Cerebellar nuclear complex (tissue), 1 donor: ENCODE measurements at places on chromosomes 7 and 10.

DNA sequence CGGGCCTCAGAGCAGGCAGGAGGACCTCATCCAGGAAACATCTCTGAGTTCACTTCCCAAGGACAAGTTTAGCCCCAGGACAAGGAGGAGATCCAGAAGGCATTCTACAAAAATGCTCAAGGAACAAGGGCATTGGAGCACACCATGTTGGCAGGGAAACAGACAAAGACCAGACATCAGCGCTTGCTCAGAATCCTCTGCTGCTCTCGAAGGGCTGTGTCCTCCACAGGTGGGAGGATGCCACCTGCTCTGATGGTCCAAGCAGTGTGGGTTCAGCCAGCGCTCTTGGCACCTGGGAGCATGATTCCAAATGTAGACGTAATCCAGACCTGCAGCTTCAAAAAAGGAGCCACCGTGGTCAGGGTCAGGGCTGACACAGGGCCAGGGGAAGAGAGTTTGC is 160.7 kb downstream of the DPP6 start:
- DNase-seq: peak; percentile 77

GRCh38 chr7:15602236-15602635 is 40.4 kb upstream of the AGMO start:
- DNase-seq: no peak

GRCh38 chr10:18229826-18230225 is 89.6 kb downstream of the CACNB2 start:
- DNase-seq: no peak

GRCh38 chr10:12459340-12459739 is 110.0 kb downstream of the CAMK1D start:
- DNase-seq: no peak

DNA sequence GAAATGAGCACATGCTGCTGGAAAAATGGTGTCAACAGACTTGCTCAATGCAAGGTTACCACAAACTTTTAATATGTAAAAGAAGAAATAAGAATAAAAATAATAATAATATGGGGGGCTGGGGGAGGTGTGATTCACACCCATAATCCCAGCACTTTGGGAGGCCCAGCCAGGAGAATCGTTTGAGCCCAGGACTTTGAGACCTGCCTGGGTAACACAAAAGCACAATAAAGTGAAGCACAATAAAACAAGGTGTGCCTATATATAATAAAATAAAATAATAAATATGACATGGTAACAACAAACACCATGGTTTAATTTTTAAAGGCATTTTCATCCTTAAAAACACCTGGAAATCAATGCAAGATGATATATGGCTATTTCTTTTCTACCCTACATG is 25.1 kb downstream of the EIF3A start:
- DNase-seq: no peak

DNA sequence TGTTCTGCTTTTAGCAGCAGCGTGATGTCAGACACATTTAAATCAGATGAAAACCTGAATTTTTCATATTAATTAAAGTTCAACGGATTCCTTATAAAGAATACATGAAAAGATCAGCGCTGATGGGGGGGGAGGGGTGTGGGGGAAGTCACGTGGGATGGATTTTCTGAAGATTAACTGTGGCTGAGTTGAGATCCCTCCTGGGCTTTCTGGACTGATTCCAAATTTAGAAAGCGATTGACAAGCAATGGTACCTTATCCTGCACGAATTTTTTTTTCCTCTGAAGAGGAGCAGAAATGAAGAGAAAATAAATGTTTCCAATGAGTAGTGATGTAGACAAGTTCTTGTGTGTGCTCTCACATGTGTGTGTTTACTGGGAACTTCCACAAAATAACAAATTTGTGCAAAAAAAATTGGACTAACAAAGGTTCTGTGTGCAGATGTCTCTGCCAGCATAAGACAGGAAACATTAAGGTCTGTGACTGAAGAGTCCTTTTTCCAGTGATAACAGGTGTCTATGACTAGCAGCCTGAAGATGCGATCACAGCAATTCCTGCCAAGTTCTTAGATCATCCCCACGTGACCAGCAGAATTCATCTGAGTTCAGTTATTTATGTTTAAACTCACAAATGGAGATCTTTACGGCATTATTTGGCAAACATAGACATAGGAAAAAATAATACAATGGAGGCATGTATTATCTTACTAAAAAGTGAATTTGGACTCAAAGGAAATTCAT is 585.2 kb upstream of the CELF2 start:
- no peak for DNase-seq

- DNase-seq: no peak
These were observed 152.9 kb upstream of the INHBA start for GRCh38 chr7:41855798-41856197.

DNA sequence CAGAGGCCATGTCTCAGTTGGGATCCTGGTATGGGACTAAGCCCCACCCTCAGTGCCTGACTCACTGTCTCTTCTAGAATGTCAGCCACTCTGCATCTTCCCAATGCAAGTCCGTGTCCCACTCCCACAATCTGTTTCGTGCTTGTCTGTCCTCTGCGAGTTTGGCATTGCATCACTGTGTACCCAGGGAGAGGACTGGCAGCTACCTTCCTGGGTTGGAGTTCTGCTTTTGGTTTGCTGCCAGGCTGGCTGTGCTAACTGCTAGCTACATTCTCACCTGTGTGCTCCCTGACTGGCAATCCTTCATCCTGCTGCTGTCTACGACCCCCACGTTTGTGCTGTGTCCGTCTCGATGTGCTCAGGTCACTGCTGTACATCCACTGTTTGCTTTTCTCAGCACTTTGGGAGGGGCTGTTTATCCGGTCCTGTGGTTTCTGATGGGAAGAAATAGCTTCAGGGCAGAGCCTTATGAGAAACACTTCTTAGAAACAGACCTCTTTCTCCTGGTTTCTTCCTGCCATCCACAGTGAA is 56.0 kb upstream of the GLI3 start:
- no peak for DNase-seq

DNA sequence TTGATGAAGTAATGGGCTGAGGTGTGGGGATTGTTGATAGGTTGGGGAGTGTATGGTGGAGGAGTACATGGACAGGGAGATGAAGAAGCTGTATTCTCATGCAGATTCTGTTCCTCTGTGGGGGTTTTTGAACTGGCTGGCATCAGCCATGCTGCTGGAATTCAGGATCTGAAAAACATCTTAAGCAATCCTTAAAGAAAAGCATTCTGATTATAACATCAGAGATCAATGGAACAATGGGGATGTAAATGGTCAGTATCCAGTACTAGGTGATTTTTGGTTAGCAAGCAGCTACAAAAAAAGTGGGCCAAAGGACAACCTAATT is 247.5 kb upstream of the GALNT17 start:
- DNase-seq: no peak

DNA sequence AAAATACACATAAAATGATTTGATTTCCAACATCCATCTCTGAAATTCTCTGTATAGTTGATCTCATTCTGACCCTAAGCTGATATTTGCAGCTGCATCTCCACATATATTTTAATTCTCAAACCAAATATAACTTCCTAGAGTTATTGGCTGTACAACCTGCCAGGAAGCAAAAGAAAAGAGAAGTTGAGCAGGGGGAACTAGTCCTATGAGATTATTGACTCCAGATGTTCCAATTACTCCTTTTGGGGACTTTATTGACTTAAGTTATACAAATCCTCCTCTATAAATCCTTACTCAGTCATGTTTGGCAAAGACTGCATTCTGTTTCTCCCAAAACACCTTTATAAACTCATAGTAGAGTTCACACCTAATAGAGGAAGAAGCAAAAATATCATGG is 599.4 kb upstream of the ANKRD30A start:
- DNase-seq: no peak

GRCh38 chr10:112394475-112394875 is 20.6 kb downstream of the ACSL5 start:
- no peak for DNase-seq

DNA sequence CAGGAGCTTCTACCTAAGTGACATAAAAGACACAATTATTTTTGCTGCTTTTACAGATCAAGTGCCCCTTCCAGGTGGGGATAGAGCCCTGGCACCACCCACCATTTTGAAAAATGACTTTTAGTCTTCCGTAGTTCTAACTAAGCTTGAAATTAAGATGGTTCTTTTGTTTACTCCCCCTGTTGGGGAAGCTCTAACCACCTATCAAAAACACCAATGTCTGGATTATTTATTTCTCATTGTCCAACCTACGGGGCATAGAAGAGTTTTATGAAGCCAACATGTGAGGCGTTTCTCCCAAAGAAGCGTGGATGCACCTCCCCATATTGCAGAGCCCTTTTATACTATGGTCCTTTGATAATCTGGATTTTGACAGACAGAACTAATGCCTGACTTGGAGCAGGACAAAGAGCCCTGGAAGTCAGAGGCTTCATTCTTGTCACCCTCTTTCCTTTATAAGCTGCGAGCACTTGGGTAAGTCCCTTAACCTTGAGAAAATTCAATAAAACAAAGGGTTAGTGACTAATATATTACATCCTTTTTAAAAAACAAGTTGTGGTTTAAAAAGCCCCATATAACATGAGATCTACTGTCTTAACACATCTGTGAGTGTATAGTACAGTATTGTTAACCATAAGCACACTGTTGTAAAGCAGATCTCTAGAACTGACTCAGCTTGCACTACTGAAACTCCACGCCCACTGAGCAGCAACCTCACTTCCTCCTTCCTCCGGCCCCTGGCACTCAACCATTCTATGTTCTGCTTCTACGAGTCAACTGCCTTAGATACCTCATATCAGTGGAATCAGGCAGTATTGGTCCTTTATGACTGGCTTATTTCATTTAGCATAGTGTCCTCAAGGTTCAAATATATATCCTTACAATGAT is 67.5 kb downstream of the ATXN7L1 start:
- DNase-seq: no peak

DNA sequence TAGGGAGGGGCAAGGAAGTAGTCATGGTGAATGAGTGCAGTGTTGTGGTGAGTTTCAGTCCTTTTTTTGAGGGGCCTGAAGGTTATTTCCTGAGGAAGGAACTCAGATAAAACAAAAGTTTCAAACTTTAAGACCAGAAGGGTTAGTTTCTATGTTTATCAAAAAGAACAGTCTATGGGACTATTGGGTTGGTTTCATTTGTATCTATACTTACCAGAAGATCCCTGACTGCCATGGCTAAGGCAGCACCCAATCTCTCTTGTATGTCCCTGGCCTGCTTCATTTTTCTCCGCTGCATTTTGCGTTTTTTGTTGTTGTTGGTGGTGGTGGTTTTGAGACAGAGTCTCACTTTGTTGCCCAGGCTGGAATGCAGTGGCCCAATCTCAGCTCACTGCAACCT is 19.3 kb upstream of the GAD2 start:
- no peak for DNase-seq

GRCh38 chr10:109726473-109726872 is 196.8 kb downstream of the XPNPEP1 start:
- DNase-seq: no peak

GRCh38 chr10:60536529-60537114 is 146.9 kb upstream of the ANK3 start:
- no peak for DNase-seq

DNA sequence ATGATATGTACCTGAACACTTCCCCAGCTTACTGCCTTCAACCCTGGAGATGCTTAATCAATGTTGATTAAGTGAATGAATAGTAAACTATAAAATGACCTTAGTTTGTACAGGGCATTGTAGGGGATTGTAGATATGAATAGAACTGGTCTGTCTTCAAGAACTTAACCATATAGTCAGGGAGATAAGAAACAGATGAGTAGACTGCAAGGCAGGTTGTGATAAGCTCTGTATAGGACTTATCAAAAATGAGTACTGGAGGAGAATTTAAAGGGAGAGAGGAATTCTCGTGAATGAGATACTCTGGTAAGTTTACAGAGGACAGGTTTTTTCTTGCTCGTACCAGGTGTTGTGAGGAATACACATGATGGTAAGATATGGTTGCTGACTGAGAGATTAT is 27.6 kb downstream of the SGPL1 start:
- no peak for DNase-seq

GRCh38 chr7:124790645-124791044 is 25.1 kb upstream of the GPR37 start:
- DNase-seq: no peak

DNA sequence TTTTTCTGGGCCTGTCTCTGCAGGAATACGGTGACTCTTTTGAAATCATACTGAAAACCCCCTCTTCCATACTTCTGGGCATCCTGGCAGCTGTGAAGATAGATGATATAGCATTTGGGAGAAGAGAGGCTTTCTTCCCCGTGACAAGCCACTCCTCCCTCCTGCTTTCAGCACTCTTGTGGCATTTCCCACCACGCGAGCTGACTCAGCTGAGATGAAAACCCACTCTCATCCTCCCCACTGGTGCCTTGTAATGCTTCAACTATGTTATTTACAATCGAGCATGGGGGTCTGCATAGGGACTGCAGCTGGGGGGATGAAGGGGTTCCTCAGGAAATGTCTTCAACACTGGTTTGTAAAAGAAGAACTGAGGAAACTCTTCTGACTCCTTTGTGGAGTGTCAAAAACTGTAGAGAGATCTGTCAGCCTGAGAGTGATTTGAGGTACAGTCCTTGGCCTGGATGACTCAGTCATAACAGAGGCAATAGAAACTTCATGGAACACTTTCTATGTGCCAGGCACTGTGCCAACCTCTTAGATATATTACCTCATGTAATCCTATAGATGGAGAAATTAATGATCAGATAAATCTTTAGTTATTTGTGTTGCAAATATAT is 1.7 kb upstream of the TBATA start:
- DNase-seq: no peak

DNA sequence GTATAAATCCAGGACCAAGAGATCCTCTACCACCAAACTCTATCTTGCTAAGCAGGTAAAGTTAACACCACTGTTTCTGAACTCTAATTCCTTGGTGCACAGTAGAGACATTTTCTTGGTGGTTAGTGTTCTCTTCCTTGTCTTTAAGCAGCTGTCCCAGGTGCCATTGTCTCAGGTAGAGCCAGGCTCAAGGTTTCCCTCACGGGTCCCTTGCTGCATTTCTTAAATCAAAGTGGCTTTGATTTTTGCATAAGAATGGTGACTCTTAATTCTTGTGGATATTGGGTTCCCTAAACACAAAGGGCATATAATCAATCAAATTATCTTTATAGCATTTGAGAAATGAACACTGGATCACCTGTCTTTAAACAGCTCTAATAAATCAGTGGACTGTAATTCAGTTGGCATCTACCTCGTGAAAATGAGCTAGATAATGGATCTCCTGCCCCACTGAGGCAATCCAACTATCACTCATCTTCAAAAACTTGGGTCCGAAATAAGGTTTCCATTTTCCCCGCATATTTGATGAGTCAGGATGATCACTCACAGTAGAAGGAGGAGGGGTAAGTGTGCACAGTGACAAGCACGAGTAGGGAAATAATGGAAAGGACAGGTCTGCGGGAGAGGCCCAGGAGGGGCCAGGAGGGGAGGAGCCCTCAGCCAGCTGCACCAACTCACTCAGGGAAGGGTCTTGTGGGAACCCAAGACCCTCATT is 2.4 kb downstream of the ABCC2 start:
- no peak for DNase-seq

GRCh38 chr7:144057954-144058353 is 9.2 kb downstream of the OR2A5 start:
- no peak for DNase-seq

DNA sequence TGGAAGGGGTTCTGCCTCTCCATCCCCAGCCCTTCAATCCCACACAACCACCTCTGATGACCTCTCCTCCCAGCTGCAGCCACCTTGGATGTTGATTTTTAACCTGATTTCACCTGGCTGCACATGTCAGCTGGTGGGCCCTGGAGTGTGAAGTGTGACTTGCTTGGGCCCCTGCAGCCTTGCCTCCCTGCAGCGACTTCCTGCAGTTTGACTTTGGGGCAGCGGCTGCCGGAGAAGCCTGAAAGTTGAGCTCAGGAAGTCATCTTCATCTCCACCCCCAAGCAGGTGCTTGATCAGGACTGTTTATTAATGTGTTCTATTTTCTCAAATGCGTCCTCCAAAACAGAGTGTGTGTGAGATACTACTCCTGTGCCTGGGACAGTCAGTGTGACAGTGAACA is 675.2 kb upstream of the GALNT17 start:
- DNase-seq: no peak
